Nephron progenitor cell (in vitro differentiated cells): ENCODE measurements at places on chromosomes 13 and 19.

- DNase-seq, result no peak
These were observed 77.1 kb downstream of the DCLK1 start for GRCh38 chr13:36054041-36054440.

DNA sequence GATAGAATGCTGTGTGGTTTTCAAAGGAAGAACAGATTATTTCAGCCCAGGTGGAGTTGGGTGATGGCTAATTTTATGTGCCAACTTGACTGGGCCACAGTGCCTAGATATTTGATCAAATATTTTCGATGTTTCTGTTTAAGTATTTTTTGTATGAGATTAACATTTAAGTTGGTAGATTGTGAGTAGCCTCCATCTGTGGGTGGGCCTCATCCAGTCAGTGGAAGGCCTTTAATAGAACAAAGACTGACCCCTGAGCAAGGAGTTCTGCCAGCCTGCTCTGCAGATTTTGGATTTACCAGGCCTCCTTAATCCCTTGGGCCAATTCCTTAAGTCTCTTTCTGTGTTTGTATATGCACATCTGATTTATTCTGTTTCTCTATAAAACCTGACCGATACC is 13.9 kb downstream of the LSM14A start:
- DNase-seq, result no peak

- no peak for DNase-seq
These were observed 108.8 kb downstream of the NDFIP2 start for GRCh38 chr13:79589603-79590393.

DNA sequence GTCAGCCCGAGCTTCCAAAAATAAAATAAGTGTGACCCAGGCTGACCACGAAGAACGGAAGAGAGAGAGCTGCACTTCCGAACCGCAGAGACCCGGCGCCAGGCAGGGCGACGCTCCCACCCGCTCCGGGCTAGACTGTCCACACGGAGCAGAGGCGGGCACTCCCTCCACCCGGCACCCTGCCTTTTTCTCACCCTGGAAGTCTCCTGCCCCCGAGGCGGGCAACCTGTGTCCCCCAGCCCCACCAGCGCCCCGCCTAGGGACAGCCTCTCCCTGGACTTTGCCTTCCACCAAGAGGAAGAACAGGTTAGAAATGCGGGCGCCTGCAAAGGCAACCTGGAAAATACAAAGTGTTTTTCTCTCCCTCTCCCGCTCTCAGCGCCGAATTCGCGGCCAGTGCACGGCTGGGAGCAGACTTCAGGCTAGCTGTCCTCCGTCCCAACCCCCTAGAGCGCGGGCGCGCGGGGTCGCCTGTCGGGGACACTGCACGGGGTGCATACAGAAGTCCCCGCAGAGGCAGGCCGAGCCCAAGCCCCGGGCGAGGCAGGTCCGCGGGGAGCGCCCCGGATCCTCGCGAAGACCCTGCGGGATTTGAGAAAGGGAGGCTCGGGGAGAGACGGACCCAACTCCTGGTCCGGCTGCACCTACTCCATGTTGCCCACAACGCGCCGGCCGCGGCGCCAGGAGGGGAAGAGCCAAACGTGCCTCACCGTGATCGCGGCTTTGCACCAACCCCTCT is 845 bp downstream of the SPRY2 start:
- peak; percentile 50 for DNase-seq

DNA sequence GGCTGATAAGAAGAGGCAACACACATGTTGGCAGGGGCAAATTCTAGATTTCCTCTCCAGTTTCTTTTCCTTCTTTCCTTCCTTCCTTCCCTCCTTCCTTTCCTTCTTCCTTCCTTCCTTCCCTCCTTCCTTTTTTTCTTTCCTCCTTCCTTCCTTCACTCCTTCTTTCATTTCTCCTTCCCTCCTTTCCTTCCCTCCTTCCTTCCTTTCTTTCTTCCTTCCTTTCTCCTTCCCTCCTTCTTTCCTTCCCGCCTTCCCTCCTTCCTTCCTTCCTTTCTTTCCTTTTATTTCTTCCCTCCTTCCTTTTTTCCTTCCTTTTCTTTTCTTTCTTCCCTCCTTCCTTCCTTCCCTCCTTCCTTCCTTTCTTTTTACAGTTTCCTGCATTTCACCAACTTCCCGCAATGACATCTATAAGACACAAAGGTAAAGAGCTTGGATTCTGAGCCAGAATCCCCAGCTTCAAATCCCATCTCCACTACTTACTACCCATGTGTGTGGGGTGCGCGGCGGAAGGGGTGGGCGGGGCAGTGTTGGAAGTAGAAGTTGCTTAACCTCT is 35.3 kb downstream of the INSR start:
- DNase-seq, result no peak

GRCh38 chr19:8473648-8474476 is 28.6 kb downstream of the PRAM1 start:
- DNase-seq, result no peak

DNA sequence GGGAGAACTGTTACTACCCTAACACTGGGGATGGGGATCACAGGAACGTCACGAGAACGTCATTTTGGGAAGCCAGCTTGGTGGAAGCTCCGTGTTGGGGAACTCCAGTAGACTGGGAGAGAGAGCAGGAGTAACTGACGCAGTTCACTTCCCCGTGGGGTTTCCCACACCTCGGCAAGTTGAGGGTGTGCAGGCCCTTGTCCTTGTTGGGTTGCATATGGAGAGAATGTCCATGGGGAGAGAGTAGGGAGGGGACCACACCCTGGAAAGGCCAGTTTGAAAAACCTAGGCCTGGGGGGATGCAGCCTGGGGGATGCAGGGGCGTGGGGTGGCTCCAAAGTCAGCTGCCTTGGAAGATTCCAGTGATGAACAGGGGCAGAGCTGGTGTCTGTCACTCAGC is 50.7 kb upstream of the MCF2L start:
- no peak for DNase-seq

DNA sequence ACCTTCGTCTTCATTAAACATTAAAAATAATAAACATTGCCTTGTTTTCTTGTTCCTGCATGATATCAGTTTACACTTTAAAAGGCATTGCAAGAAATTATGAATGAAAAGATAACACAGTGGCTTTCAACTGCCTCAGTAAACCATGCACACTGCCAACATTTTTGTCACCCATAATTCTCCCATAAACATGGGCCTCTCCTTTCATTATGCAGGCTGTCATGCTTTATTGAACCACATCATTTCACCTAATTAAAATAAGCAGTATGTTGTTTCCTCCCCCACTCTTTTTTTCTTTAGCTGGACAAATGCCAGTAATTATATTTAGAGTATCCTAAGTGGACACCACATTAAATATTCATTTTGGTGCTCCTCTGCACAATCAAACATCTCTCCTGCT is 1566.5 kb upstream of the SLC10A2 start:
- DNase-seq, result no peak

- DNase-seq, result no peak
These were observed 924 bp downstream of the PRAM1 start for GRCh38 chr19:8501516-8501915.

DNA sequence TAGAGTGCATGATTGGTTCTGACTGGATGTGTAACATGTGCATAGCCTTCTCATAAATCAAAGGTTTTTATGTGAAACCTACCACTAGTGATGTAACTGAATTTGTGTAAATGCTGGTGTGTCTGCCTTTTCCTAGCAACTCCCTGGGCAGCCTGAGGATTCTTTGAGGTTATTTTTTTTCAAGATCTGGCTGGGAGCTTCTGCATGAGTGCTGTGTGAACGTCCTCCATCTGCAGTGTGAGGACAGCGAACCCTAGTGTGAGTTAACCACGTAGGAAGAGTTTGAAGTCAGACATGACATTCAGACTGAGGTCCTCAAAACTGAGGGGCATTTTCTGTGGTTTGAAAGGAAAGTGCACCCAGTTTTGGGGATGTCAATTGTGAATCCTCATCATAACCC is 39.9 kb downstream of the DPRX start:
- DNase-seq, result no peak

GRCh38 chr13:52067237-52067636 is 42.7 kb downstream of the UTP14C start:
- DNase-seq, result no peak

DNA sequence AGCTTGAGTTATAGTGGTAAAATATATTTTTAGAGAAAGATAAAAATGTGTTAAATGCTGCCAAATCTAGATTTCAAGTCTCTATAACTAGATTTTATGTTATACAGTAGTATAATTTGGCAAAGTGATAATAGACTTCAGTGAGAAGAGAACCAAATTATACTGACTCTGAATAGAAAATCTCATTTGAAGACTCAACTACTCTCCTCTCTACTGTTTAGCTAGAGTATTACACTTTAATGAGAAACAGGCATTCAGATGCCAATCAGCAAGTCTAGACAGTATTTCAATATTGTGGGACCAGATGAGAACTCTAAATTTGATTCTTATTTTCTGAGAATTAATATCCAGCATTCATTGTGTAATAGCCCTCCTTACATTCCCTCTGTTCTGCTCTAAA is 311.2 kb downstream of the SLITRK5 start:
- no peak for DNase-seq

DNA sequence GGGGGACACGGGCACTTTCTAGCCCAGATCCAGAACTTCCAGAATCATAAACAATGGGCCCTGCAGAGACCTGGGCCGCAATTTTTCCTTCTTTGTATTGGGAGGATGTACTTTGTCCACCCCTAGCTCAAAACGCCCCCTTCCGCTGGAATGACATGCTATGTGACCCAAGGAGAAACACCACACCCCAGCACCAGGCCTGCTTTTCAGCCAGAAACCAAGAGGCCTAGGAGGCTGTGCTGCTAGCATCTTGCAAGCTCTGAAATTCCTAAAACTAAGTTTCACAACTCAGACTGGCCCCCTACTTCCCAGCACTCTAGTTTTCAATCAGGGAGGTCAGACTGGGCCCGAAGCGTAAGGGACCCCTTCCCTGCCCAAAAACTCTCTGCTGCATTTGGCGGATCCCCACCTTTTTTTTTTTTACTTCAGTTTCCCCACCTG is 538 bp downstream of the LSM4 start:
- DNase-seq, result peak; percentile 57

DNA sequence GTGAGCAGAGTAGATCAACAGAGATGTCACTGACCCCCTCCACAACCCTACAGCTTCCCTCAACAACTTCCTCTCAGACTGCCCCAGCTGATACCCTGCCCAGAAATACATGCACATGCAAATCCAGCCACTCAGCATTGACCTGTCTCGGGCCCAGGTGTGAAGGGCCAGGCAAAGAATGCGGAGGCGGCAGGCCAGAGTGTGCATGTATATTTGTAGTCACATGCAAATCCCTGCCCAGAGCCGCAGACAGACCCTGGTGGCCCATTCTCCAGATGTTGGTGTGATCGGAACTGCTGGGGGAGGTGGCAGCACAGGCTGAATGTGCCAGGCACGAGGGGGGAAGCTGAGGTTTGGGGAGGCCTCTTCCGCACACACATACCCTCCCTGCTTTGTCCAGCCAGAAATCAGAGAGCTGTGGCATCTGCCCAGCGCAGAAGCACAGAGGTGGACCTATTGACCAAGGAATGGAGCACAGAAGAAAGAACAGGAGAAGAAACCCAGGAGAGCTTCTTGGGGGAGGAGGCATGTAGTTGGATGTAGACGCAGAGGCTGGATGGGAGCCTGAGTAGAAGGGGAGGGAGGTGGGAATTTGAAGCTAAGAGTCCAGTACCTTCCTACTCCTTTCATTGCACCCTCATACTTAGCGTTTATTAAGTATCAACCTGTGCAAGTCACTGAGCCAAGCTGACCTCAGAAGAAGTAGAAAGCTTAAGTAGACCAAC is 14.4 kb downstream of the MEF2B start:
- DNase-seq, result no peak

GRCh38 chr19:14428882-14429416 is 4.2 kb upstream of the PKN1 start:
- DNase-seq, result no peak

DNA sequence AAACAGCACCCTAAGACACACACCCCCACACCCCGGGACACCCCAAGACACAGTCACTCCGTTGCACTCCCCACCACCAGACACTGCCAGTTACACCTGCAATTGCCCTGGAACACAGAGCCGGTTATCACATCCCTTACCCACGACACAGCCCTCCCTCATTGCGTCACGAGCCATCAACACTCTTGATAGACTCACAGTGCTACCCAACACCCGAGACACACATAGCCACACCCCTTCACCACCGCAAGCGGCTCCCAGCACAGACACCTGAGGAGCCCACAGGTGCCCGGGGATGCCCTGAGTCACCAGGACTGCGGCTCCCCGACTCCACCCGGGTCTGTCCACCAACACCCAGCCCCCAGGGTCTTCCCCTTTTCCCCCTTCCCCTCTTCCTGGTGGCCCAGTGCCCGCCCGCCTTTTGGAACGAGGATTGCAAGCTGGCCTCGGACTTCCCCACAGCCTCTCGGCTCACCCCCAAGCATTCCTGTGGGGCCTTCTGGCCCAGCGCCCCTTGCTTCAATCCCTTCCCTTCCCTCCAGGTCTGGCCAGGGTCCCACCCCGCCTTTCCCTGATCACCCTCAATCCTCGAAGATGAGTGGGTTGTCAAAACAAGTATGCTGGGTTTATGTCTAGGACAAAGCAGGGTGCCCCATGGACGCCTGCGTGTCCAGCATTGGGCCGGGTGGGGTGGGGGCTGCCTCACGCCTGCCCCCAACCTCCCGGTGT is 1.7 kb upstream of the PTGER1 start:
- DNase-seq, result no peak

DNA sequence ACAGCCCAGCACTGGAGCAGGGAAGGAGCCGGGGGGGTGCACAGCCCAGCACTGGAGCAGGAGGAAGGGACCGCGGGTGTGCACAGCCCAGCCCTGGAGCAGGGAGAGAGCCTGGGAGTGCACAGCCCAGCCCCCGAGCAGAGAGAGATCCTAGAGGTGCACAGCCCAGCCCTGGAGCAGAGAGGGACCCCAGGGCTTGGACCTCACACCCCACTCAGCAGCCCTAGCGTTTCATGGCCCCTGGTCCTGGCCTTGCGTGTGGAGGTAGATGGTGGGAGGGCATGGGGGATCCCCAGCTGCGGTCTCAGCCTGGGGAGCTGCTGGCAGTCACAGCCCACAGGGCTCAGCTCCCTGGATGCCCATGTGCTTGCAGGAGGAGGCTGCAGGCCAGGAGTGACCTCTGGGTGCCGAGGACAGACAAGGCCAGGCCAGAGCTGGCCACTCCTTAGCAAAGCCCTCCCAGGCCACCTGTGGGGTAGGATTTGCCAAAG is 25.1 kb downstream of the GAS6 start:
- no peak for DNase-seq

GRCh38 chr19:39506944-39507714 is 7.8 kb upstream of the SELENOV start:
- DNase-seq, result peak; percentile 81

DNA sequence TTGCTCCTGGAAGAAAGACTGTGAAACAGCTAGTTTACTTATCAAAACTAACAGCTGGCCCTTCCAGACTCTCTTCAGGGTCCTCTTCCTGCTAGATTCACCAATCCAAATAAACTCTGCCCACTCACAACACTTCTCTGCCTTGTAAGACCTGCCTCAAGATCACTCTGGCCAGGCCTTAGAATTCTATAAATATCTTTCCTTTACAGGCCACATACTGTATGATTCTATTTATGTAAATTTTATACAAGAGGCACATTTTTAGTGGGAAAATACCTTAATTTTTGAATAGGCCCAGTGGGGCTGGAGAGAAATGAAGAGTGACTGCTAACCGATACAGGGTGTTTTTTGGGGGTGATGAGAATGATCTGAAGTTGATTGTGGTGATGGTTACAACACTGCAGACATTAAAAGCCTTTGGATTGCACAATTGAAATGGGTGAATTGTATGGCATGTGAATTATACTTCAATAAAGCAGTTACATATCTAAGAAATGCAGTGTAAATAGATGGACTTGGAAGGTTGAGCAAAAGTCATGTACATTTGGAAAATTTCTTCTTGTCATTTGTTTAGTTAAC is 141.8 kb downstream of the GPC5 start:
- DNase-seq, result no peak

GRCh38 chr13:107241381-107241780 is 673.4 kb upstream of the ARGLU1 start:
- no peak for DNase-seq

- no peak for DNase-seq
These were observed 17.7 kb upstream of the PTPRS start for GRCh38 chr19:5358173-5358800.
